ENCODE measurements at places on chromosomes 7 and 10.

DNA sequence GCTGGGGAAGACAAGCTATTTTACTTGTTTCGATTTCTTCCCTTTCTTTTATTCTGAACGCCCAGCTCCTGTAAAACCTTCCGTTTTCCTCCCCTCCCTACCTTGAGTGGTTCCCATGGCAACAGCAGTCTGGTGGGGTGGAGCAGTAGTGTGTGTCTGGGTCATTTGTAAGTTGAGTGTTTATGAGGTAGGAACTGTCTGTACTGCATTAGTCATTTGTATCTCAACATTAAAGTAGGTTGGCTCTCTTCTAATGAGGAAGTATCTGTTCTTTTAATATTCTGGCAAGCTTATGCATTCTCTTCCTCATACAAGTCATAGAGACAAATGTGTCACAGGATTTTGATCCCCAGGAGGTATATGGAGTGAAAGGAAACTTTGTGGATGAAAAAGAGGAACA, 85.3 kb upstream of the CCDC6 start:
- no peak for DNase-seq

DNA sequence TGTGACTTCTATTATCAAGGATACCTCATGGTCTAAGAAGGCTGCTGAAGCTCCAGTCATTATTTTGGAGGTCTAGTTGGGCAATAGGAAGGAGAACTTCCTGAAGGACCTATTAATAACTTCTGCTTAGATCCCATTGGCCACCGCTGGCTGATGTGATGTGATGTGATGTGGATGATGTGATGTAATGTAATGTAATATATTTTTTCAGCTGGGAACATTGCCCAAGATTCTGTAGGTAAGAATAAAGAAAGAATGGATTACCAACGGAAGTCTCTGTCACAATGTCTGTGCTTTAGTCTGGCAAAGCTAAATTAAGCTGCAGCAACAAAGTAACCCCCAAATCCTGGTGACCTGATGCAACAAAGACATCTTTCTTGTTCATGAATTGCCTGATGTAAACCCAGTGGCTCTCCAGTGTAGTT, 233.7 kb downstream of the PTEN start:
- DNase-seq = no peak

GRCh38 chr10:95542330-95542729, 18.8 kb downstream of the SORBS1 start:
- DNase-seq = no peak

DNA sequence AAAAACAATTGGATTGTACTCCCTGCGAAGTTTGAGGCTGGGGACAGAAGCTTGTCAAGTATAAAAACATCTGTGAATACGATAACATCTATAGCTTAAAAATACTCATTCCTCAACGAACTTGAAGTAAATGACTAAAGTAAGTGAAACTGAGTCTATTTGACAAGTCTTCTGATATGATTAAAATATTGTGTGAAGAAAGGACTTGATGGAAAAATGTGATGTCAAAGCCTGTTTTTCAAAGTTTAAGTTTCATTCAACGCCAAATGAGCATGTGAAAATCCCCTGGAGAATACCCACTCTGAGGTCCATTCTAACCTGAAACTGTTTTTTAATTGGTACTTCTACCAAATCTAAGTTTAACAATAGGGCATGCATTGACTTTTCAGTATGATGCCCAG, 122.3 kb upstream of the MDFIC start:
- DNase-seq = peak; percentile 77

DNA sequence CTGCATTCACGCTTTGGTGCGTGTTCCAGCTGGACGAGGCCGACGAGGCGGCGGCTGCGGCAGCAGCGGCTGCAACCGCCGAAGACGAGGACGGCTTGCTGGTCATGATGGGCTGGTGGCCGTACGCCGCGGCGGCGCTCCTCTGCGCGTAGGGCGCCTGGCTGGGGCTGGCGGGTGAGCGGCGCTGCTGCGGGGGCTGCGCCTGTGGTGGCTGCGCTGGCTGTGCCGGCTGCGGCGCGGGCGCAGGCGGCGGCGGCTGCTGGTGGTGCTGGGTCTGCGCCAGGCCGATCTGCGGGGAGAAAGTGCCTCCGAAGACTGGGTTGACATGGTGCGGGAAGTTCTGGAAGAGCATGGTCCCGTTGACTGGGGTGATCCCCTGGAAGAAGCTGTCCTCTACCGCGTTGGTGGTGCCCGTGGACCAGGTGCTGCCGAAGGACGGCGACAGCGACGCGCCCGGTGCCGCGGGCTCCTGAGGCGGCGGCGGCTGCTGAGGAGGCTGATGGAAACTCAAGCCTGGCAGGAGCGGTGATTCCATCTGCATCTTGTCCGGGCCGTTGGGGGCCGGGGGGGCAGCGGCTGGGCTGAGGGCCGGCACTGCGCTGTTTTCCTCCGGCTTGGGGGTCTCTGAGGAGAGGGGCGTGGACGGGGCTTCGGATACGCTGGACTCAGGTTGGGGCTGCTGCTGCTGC, 51.1 kb downstream of the CPEB3 start:
- no peak for DNase-seq

Measured in activated CD4-positive, alpha-beta T cell treated with anti-CD3 and anti-CD28 coated beads, Interleukin-2, amount 50 U/mL, for 16 hours (primary cell).